ENCODE measurements at places on chromosomes 3 and 15. TPM values are rescaled to one million over a fixed set of nuclear protein-coding genes. Genes with fewer than 3 reads are reported as not detected.

- no peak for DNase-seq
- H3K27me3 ChIP-seq: no peaks in the 10 kb centered on the region
- H3K4me1 ChIP-seq: no peaks in the 10 kb centered on the region
- H3K4me3 ChIP-seq: no peak overlapping the region
- no peak overlapping the region for H3K27ac ChIP-seq
These were observed 143.5 kb upstream of the NECTIN3 start for GRCh38 chr3:110928016-110928662.

- no peaks in the 10 kb centered on the region for H3K27me3 ChIP-seq
- no peak for DNase-seq
- H3K36me3 ChIP-seq: no peaks in the 10 kb centered on the region
- H3K4me1 ChIP-seq: peaks cover 5% of the 10 kb centered on the region
- no peak overlapping the region for H3K4me3 ChIP-seq
- H3K27ac ChIP-seq: peak overlapping the region; percentile 70
These were observed 35.7 kb upstream of the ACTL6A start for GRCh38 chr3:179526989-179527391.

- H3K36me3 ChIP-seq: peaks cover 8% of the 10 kb centered on the region
- no peaks in the 10 kb centered on the region for H3K27me3 ChIP-seq
- peak overlapping the region; percentile 71 for H3K27ac ChIP-seq
- H3K4me3 ChIP-seq: no peak overlapping the region
These were observed 139.4 kb upstream of the NUDT16 start for GRCh38 chr3:131242201-131242600.

DNA sequence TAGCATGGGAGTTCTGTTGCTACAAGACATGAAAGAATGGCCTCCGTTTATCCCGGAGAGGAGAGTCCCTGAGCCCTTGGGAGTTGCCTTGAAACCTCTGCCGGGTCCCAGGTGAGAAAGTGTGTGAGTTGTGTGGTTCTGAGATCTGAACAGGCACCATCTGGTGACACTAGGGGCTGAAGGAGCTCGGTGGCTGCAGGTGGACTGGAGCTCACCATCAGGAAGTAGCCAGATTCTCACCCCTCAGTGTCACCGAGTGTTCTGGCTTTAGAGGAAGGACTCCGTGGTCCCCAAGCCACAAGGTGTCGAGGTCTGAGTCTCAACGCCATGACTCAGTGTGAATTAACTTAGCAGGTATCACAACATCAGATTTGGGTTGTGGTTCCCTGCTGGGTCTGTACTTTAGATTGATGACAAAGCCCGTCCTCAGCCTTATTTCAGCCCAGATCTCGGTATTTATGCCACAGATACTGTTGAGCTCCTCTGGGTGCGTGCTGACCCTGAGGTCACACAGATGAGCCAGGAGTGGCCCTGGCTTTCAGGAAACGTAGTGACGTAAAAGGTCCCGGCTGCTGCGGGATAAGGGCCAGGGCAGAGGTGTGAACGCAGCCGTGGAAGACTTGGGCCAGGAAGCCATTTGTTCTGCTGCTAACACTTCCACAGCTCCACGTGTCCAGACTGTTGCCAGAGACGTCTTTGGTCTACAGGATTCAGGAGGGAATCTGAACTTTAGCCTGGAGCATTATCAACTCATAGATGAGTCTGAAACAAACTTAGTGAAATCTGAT is 54.4 kb downstream of the PGPEP1L start:
- H3K36me3 ChIP-seq: peaks cover 5% of the 10 kb centered on the region
- H3K27ac ChIP-seq: peak overlapping the region; percentile 85
- H3K4me1 ChIP-seq: no peaks in the 10 kb centered on the region
- DNase-seq: no peak
- H3K4me3 ChIP-seq: no peak overlapping the region

DNA sequence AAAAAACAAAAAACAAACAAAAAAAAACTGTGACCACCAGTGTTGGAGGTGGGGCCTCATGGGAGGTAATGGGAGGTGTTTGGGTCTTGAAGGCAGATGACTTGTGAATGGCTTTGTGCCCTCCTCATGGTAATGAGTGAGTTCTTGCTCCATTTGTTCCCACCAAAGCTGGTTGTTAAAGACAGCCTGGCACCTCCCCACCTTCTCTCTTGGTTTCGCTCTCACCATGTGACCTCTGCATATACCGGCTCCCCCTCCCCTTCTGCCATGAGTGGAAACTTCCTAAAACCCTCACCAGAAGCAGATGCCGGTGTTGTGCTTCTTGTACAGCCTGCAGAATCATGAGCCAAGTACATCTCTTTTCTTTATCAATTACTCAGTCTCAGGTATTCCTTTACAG is 61.5 kb upstream of the ATP11B start:
- H3K4me3 ChIP-seq: no peak overlapping the region
- DNase-seq: no peak
- H3K27ac ChIP-seq: no peak overlapping the region
- H3K27me3 ChIP-seq: no peaks in the 10 kb centered on the region

- H3K4me1 ChIP-seq: peaks cover 2% of the 10 kb centered on the region
- H3K27me3 ChIP-seq: no peaks in the 10 kb centered on the region
- DNase-seq: peak; percentile 90
- peak within 1 kb of the TSS; percentile 75 for H3K27ac ChIP-seq
- H3K36me3 ChIP-seq: peaks cover 35% of the 10 kb centered on the region
These were observed at the start of gene USP19 for GRCh38 chr3:49120438-49121131. TSS of gene USP19 (minus strand) at chr3:49120823. CDS start at chr3:49119145, 1,678 bp downstream.

- H3K27ac ChIP-seq: no peak overlapping the region
- H3K4me3 ChIP-seq: no peak overlapping the region
- DNase-seq: no peak
- H3K36me3 ChIP-seq: no peaks in the 10 kb centered on the region
- H3K4me1 ChIP-seq: no peaks in the 10 kb centered on the region
These were observed 8.8 kb upstream of the GNAT1 start for GRCh38 chr3:50182533-50183099.

Gene JAGN1
- 36.9 TPM for total RNA-seq

Gene LRTM1
- total RNA-seq: not detected

- no peaks in the 10 kb centered on the region for H3K4me1 ChIP-seq
- H3K27me3 ChIP-seq: no peaks in the 10 kb centered on the region
- peak overlapping the region; percentile 91 for H3K4me3 ChIP-seq
- H3K27ac ChIP-seq: peak overlapping the region; percentile 72
These were observed 2.6 kb downstream of the FAM43A start for GRCh38 chr3:194688200-194688740.

Gene DAPK2
- 28.9 TPM for total RNA-seq

DNA sequence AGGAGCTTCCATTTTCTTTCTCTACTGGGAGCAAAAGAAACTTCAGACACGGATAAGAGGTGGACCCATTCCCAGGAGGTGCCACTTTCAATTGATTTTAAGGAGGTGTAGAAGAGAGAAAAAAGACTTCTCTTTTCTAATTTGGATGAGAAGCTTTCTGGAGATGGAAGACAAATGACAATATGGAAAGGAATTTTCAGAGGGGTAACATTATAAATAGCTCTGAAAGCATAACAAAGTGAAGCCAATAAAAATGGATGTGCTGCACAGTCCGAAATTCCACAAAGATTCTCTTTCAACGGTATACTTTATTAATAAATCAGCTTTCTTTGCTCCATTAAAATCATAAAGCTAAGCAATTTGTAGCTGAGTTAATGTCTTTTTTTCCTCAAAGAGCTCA is 607.2 kb upstream of the MDFIC2 start:
- no peak overlapping the region for H3K4me3 ChIP-seq
- H3K4me1 ChIP-seq: no peaks in the 10 kb centered on the region
- DNase-seq: no peak
- no peak overlapping the region for H3K27ac ChIP-seq
- H3K27me3 ChIP-seq: no peaks in the 10 kb centered on the region

DNA sequence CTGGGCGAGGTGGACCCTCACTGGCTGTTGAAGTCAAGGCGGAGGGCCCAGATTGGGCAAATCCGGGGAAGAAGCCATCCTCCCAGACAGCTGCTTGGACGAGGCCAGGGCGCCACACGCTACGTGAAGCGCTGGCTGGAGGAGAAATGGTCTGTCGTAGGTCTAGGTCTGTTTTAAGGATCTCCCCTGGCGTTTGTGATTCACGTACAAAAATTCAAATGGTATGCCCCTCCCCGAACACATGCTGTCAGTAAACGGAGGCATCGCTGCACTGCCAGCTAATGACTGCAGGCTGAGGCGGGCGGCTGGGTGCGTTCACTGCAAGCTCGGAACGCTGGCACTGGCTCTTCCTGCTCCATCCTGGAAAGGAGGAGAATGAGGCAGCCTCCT is 69.9 kb downstream of the EPHB3 start:
- no peak overlapping the region for H3K27ac ChIP-seq
- H3K4me1 ChIP-seq: no peaks in the 10 kb centered on the region
- H3K36me3 ChIP-seq: no peaks in the 10 kb centered on the region
- H3K4me3 ChIP-seq: no peak overlapping the region

DNA sequence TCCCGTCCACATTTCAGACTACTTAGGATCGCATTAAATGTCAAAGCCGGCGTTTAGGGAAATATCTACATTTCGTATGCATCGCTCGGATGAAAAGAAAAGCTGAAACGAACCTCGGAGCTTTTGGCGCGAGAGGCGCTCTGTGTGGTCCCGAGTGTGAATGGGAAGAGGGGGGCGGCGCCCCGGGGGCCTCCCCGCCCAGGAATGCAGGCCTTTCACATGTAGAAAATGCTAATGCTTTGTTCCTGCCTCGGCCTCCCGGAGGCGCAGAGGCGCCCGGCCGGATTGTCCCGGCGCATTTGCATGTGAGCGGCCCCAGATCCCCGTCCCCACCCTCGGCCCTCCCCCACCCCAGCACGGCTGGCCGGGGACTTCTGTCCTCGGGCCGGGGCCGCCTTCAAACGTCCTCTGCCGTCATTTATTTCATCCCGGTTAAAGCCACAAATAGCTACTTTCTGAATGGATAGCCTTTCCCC is 37.0 kb upstream of the TRIM71 start:
- no peak overlapping the region for H3K27ac ChIP-seq
- no peaks in the 10 kb centered on the region for H3K36me3 ChIP-seq
- peak overlapping the region; percentile 61 for H3K4me3 ChIP-seq
- no peaks in the 10 kb centered on the region for H3K27me3 ChIP-seq

Gene HRH1
- 15.9 TPM for total RNA-seq

Gene C15orf61
- total RNA-seq: 8.5 TPM

DNA sequence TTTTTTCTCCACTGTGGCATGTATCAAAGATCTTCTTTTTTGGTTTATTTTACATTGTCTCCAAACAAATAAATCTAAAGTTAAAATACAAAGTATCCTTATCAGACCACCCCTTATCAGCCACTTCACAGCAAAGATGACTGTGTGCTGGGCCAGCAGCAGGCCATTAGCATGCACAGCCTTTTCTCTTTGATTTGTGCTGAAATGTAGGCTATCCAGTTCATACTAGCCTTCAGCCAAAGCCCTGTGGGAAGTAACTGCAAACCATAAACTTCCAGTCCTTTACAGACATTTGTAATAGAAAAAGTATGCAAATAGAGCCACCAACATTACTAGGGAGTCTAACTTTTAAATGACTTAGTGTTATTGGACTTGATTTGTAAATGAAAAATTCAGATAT is 816.3 kb downstream of the FHIT start:
- no peak for DNase-seq
- no peaks in the 10 kb centered on the region for H3K27me3 ChIP-seq
- H3K4me3 ChIP-seq: no peak overlapping the region
- no peaks in the 10 kb centered on the region for H3K4me1 ChIP-seq
- no peak overlapping the region for H3K27ac ChIP-seq
- no peaks in the 10 kb centered on the region for H3K36me3 ChIP-seq

DNA sequence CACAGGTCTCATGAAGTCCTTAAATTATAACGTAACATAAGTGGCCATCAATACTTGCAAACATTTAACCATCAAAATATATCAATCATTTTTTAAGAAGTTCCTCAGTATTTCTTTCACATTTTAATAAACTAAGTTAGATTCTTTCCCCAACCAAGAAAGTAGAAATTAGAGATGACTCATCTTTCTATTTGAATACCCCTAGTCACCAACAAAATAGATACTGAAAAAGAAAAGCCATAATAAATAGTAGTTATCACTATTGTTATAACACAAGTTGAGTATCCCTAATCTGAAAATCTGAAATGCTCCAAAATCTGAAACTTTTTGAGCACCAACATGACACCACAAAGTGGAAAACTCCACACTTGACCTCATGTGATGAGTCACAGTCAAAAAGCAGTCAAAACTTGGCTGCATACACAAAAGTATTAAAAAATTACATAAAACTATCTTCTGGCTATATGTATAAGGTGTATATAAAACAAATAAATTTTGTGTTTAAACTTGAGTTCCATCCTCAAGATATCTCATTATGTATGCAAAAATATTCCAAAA is 3.7 kb downstream of the SHQ1 start:
- H3K4me3 ChIP-seq: no peak overlapping the region
- H3K36me3 ChIP-seq: peaks cover 4% of the 10 kb centered on the region
- no peaks in the 10 kb centered on the region for H3K27me3 ChIP-seq
- DNase-seq: no peak
- no peak overlapping the region for H3K27ac ChIP-seq

DNA sequence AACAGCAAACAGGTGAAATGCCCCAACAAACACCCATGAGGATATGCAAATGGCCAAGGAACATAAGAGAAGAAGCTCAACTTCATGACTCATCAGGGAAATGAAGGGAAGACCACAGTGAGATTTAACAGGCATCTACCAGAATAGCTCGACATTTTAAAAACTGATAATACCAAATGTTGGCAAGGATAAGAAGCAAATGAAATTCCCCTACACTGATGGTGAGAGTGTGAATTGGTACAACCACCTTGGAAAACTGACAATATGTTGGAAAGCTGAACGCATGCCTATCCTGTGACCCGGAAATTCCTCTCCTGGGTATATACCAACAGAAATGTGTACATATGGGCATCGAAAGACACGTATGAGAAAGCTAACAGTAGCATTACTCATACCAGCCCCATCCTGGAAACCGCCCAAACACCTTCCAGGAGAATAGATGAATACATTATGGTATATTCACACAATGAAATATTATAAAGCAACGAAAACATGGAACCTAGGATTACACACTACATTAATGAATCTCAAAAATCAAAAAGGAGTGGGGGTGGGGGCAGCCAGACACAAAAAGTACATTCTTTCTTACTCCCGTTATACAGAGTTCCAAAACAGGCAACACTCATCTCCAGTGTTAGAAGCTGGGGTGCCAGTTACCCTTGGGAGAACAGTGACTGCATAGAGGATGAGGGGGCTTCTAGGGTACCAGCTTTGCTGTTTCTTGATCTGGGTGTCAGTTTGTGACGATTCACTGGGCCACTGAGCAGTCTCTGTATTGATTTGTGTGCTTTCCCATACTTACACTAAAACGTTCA is 16.9 kb downstream of the RFTN1 start:
- no peak for DNase-seq
- no peak overlapping the region for H3K4me3 ChIP-seq
- no peaks in the 10 kb centered on the region for H3K27me3 ChIP-seq
- H3K4me1 ChIP-seq: peaks cover 11% of the 10 kb centered on the region
- H3K27ac ChIP-seq: no peak overlapping the region

GRCh38 chr3:28114893-28115292 is 126.5 kb upstream of the CMC1 start:
- no peaks in the 10 kb centered on the region for H3K27me3 ChIP-seq
- no peaks in the 10 kb centered on the region for H3K36me3 ChIP-seq
- no peak for DNase-seq
- no peak overlapping the region for H3K27ac ChIP-seq
- no peaks in the 10 kb centered on the region for H3K4me1 ChIP-seq
